T-cell (primary cell): ENCODE measurements at places on chromosomes 7 and 10.

GRCh38 chr10:132517951-132518521 lies 19.6 kb upstream of the INPP5A start:
- DNase-seq: no peak
- no peaks in the 10 kb centered on the region for H3K27me3 ChIP-seq
- H3K4me1 ChIP-seq: no peaks in the 10 kb centered on the region
- no peak overlapping the region for H3K27ac ChIP-seq

DNA sequence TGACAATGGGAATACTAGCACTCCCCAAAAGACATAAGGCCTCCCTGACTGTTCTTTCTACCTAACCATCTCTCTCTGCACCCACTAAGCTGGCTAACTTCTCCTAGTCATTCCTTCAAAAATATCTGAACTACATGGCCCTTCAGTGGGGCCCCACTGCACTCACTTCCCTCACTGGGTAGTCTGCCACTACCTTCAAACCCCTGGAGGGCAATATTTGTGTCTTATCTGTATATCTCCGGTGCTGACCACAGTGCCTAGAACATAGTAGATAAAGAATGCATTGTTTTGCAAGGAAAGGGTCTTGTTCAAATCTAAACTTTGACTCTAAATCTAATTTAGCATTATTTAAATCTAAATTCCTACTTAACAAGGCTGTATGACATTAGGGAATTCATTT lies 44.3 kb downstream of the CACUL1 start:
- no peaks in the 10 kb centered on the region for H3K4me1 ChIP-seq
- DNase-seq: no peak

GRCh38 chr10:109029870-109030269 lies 893.4 kb downstream of the XPNPEP1 start:
- H3K4me3 ChIP-seq: no peak overlapping the region
- no peaks in the 10 kb centered on the region for H3K36me3 ChIP-seq
- no peaks in the 10 kb centered on the region for H3K4me1 ChIP-seq
- no peak overlapping the region for H3K27ac ChIP-seq
- DNase-seq: no peak
- H3K27me3 ChIP-seq: no peaks in the 10 kb centered on the region

GRCh38 chr10:75611172-75611992 lies 180.0 kb downstream of the LRMDA start:
- H3K4me1 ChIP-seq: no peaks in the 10 kb centered on the region
- DNase-seq: no peak
- H3K27ac ChIP-seq: no peak overlapping the region
- no peak overlapping the region for H3K4me3 ChIP-seq
- H3K27me3 ChIP-seq: no peaks in the 10 kb centered on the region

- H3K27ac ChIP-seq: no peak overlapping the region
- H3K4me3 ChIP-seq: no peak overlapping the region
- no peak for DNase-seq
- no peaks in the 10 kb centered on the region for H3K27me3 ChIP-seq
These were observed 135.9 kb upstream of the PODXL start for GRCh38 chr7:131692131-131692960.

GRCh38 chr7:22765609-22766008 lies 38.6 kb downstream of the IL6 start:
- peaks cover 9% of the 10 kb centered on the region for H3K27me3 ChIP-seq
- H3K4me1 ChIP-seq: no peaks in the 10 kb centered on the region
- H3K4me3 ChIP-seq: no peak overlapping the region

- no peak for DNase-seq
- no peaks in the 10 kb centered on the region for H3K27me3 ChIP-seq
- no peaks in the 10 kb centered on the region for H3K4me1 ChIP-seq
- peak overlapping the region; percentile 42 for H3K27ac ChIP-seq
These were observed 17.6 kb downstream of the SLC26A4 start for GRCh38 chr7:107678110-107678753.

DNA sequence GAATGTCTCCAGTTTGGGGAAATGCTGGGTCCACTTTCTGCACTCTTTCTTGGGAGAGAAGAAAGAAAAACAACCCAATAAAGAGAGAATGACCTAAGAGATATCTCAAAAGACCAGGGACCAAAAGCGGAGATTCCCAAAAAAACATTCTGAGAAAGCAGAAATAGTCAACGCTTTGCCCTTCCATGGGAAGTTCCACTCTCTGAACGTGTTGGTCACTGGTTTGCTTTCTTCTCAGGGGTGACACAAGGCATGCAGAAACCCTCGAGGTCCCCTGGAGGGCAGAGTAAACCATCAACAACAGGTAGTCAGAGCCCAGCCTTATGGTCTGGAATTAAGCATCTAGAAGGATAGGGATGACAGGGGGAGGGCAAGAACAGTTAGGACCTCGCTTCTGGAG lies 26.2 kb upstream of the AOAH start:
- H3K27me3 ChIP-seq: peaks cover 6% of the 10 kb centered on the region
- H3K27ac ChIP-seq: no peak overlapping the region
- H3K4me1 ChIP-seq: no peaks in the 10 kb centered on the region
- DNase-seq: no peak
- no peak overlapping the region for H3K4me3 ChIP-seq
- H3K36me3 ChIP-seq: no peaks in the 10 kb centered on the region

- no peak overlapping the region for H3K27ac ChIP-seq
- no peak overlapping the region for H3K4me3 ChIP-seq
- H3K27me3 ChIP-seq: peaks cover 2% of the 10 kb centered on the region
- peaks cover 11% of the 10 kb centered on the region for H3K4me1 ChIP-seq
- no peaks in the 10 kb centered on the region for H3K36me3 ChIP-seq
These were observed 355.9 kb downstream of the KCNMA1 start for GRCh38 chr10:77281719-77282118.

- DNase-seq: no peak
- no peak overlapping the region for H3K4me3 ChIP-seq
- no peak overlapping the region for H3K27ac ChIP-seq
- no peaks in the 10 kb centered on the region for H3K27me3 ChIP-seq
- H3K36me3 ChIP-seq: no peaks in the 10 kb centered on the region
These were observed 78.4 kb upstream of the PRKAR2B start for GRCh38 chr7:106966121-106966520.

GRCh38 chr10:128274938-128275337 lies 148.7 kb upstream of the MKI67 start:
- DNase-seq: no peak
- peak overlapping the region; percentile 20 for H3K4me3 ChIP-seq
- no peaks in the 10 kb centered on the region for H3K4me1 ChIP-seq
- no peak overlapping the region for H3K27ac ChIP-seq

DNA sequence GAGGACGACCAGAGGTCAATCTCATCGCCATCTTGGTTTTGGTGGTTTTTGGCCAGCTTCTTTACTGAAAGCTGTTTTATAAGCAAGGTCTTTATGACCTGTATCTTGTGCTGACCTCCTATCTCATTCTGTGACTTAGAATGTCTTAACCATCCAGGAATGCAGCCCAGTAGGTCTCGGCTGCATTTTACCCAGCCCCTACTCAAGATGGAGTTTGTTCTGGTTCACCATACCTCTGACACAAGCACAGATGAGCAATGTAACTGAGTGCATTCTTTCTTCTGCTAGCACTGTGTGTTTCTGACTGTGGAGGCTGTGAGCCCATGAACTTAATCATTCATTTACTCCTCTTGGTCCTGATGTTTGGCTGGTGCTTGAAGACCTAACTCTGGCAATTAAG lies 794.5 kb upstream of the CELF2 start:
- no peaks in the 10 kb centered on the region for H3K27me3 ChIP-seq
- H3K27ac ChIP-seq: no peak overlapping the region
- no peak for DNase-seq
- H3K4me3 ChIP-seq: no peak overlapping the region
- no peaks in the 10 kb centered on the region for H3K36me3 ChIP-seq

DNA sequence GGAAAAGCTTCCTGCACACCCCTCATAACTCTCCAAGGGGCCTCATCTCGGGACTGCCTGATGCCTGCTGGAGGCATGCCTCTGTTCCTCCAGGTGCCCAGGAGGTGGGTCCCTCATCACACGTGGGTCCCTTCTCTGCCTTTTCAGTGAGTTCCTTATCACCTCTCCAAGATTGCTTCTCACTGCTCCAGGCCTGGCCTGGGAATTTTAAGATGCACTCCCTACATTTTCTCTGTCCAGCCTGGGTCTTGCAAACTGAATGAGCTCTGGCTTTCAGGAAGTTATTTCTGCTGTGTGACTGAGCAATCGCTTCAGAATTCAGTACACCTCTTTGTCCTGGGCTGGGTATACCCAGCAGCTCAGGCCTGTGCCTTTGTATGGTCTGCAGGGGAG lies 43.8 kb downstream of the LRRC18 start:
- no peaks in the 10 kb centered on the region for H3K27me3 ChIP-seq
- H3K36me3 ChIP-seq: no peaks in the 10 kb centered on the region
- H3K4me1 ChIP-seq: no peaks in the 10 kb centered on the region
- DNase-seq: no peak

- H3K4me3 ChIP-seq: no peak overlapping the region
- H3K27me3 ChIP-seq: no peaks in the 10 kb centered on the region
- H3K27ac ChIP-seq: no peak overlapping the region
These were observed 29.8 kb upstream of the KLF6 start for GRCh38 chr10:3814838-3815220.

GRCh38 chr10:102132193-102132562 lies 662 bp upstream of the PPRC1 start:
- no peak for DNase-seq
- no peaks in the 10 kb centered on the region for H3K27me3 ChIP-seq
- H3K27ac ChIP-seq: peak overlapping the region; percentile 56
- peaks cover 9% of the 10 kb centered on the region for H3K4me1 ChIP-seq
- no peaks in the 10 kb centered on the region for H3K36me3 ChIP-seq

- H3K27me3 ChIP-seq: peaks cover 1% of the 10 kb centered on the region
- no peak for DNase-seq
- H3K36me3 ChIP-seq: peaks cover 7% of the 10 kb centered on the region
- no peak overlapping the region for H3K27ac ChIP-seq
These were observed 4.0 kb downstream of the MAFK start for GRCh38 chr7:1534330-1535099.

DNA sequence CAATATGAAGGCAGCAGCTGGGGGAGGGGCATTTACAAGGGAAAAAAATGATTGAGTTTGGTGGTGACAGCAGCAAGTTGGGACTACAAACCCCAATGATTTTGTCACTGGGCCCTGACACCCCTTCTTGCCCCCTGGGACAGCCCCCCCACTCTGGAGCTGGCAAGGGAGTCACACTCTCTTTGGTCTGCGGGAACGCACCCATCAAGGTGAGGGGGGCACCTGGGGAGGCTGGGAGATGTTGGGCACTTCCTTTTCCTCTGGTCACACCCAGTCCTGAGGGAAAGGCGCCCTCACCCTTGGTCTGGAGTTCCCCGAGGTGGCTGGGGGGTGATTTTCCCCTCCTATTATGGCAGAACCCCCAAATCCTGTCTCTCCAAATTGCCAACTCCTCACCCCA lies 24.4 kb downstream of the EPHB4 start:
- H3K27me3 ChIP-seq: peaks cover 36% of the 10 kb centered on the region
- H3K36me3 ChIP-seq: no peaks in the 10 kb centered on the region
- H3K4me3 ChIP-seq: no peak overlapping the region
- no peak overlapping the region for H3K27ac ChIP-seq
- peaks cover 8% of the 10 kb centered on the region for H3K4me1 ChIP-seq
- no peak for DNase-seq

GRCh38 chr7:146654048-146654447 lies 537.4 kb downstream of the CNTNAP2 start:
- no peaks in the 10 kb centered on the region for H3K4me1 ChIP-seq
- no peak overlapping the region for H3K4me3 ChIP-seq
- DNase-seq: no peak
- H3K27me3 ChIP-seq: no peaks in the 10 kb centered on the region
